ENCODE measurements at places on chromosomes 6 and 20.
A peak's percentile ranks its signal among the peaks of the same experiment; 100 is the strongest.

DNA sequence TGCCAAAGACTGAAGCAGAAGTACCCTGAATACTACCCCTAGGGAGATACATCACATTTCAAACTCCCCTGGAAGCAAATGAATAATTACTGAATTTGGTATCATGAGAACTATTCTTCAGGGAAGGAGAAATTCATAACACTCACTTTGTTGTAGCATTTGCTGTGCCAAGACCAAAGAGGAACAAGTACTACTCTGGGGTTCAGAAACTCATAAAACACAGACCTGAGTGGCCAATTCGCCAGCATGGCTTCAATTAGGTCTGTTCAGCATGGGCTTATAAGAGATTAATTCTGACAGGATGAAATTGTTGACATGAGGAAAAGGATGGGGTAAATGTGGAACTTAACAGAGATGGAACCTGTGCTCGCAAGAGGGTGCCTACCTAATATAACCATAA is 6.5 kb downstream of the ELOVL5 start:
- no peak for DNase-seq

- no peak for DNase-seq
Observed at GRCh38 chr6:31769684-31770371, 7.3 kb downstream of the VWA7 start.

- DNase-seq: peak; percentile 90
Observed at GRCh38 chr6:95087394-95088097, 489.8 kb upstream of the MANEA start.

- DNase-seq: peak; percentile 94
Observed at GRCh38 chr6:142885182-142885867, 59.7 kb downstream of the HIVEP2 start.

GRCh38 chr6:157563611-157564284 is 182.8 kb downstream of the ZDHHC14 start:
- peak; percentile 1 for DNase-seq

GRCh38 chr20:20663841-20664240 is 48.6 kb downstream of the RALGAPA2 start:
- DNase-seq: no peak

DNA sequence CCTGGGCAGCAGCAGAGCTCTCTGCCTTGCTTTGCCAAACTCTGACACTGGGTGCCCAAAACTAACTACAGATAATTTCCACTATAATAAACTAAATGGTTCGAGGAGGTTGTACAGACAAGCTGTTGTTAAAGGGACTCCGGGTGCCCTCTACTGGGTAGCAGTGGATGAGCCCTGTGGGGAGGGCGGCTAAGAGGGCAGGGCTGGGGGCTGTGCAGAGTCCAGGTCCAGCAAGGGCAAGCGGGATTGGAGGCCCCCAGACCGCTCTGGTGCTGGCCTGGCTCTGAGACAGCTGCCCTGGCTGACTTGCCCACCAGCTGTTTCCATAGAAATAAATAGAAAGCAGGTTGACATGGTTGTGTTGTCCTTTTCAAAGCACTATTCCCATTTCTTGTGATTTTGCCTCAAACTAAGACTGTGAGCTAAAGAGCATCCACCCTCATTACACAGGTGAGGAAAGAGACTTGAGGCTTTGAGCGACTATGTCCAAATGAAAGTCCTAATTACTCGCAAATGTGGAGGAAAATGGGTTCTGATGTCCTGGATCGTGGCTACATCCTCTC is 167.6 kb upstream of the CST7 start:
- no peak for DNase-seq

DNA sequence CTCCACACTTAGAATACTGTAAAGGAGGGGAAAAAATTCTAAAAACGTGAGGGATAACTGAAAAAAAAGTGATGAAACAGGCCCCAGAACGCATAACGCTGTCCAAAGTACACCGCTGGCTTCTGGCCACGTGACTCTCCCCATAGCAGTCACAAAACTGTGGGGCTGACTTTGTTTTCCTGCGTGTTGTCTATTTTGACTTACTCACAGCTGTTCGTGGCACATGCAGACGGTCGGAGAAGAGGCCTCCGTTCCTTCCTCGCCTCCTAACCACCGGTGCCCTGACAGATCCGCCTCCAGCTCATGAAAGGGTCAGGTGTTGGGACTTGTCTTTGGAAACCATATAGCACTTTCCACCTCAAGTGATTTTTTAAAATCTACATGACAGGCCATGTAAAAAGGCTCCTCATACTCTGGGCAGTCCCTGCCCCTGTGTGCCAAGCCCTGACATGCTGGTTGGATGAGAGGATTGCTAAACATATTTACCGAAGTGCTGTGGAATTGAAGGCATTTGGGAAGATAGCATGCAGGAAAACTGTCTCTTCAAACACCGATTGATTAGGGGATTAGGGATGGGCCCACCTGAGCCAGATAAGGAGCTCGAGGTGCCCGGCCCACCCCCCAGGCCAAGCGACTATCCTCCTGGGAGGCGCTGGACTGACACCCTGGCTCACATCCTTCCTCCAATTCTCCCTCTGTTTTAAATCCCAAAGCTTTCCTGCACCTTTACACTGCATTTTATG is 54.8 kb downstream of the DACT2 start:
- no peak for DNase-seq

DNA sequence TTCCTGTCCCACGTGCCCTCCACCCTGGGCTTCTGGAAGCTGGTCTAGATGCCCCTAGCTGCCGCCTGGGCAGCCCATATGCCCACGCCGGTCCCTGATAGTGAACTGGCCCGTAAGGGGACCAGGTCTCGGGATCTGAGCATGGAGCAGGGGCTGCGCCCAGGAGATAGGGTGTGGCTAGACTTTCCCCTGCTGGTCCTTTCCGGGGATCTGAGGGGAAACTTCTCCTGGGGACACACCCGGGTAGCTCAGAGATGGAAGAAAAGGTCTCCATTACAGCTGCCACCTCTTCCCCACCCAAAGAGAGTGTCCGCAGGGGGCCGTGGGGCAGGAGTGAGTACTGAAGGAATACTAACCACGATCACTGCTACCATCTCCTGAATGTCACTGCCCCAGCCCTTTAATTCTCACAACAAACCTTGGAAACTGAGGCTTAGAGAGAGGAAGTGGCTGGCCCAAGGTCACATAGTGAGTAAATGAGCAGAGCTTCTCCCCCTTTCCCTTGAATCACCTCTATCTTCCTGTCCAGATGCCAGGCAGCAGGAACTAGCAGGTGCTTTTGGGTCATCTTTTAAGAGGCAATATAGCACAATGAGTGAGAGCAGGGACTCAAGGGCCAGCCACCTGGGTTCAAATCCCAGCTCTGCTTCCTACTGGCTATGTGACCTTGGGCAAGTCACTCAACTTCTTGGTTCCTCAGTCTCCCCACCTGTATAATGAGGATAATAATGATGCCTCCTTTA is 11.8 kb upstream of the CCN5 start:
- DNase-seq: no peak

DNA sequence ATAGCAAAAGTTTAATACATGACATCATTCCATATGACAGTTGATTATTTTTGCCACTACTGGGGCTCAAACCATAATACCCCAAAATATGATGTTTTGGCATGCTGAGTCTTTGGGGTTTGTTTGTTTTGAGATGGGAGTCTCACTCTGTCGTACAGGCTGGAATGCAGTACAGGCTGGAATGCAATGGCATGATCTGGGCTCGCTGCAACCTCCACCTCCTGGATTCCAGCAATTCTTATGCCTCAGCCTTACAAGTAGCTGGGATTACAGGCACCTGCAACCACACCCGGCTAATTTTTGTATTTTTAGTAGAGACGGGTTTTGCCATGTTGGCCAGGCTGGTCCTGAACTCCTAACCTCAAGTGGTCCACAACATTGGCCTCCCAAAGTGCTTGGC is 1.3 kb upstream of the MRS2 start:
- DNase-seq: no peak

DNA sequence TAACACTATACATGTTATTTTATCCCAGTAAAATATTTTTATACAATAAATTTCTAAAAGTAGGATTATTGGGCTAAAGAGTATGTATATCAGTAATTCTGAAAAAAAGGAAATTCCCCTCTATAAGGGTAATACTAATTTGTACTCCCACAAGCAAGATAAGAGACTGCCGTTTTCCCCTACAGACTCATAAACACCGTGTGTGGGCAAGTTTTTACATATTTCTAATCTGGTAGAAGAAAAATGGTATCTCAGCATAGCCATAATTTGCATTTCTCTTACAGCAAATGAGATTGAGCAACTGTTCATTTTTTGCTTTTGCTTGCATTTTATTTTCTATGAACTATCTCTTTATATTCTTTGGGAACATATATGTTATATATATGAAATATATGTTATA is 26.0 kb upstream of the MYMX start:
- no peak for DNase-seq

DNA sequence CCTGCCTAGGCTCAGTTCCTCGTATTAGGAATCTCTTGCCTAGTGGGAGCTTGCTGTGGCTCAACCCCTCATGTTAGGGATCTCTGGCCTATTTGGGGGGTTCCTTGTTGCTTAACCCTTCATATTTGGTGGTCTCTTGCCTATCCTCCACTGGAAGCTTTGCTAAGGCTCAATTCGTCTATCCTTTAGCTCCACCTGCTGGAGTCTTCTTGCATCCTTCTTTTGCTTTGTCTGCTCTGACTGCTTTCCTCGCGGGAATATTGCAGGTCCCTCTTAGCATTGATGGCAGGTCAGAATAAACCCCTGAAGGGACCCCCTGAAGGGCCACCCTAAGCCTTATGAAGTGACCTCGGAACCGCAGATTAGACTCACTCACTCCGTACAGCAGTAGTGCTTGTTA is 203.0 kb upstream of the TBX18 start:
- DNase-seq: no peak

DNA sequence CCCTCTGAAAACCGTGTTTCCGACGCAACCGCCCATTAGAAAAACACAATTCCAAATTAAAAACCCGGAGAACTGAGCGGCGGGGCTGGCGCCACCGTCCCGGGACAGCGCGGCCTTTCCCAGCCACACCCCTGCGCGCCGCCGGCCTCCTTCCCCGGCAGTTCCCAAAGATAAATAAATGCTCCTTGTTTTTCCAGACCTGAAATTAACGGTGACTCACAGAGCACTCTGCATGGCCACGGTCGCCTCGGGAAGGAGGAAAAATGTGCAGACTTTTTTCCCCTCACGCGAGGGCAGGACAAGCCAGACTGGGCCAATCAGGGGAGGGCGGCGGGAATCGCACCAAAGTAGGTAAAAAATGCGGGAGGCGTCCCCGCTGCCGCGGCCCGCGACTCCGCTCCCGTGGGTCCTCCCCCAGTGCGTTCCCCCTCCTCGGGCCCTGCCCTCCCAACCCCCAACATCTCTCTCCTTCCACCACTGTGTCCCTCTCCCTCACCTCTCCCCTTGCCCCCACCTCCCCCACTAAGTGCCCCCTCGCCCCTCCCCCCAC is 828 bp upstream of the DSTN start:
- peak; percentile 98 for DNase-seq

DNA sequence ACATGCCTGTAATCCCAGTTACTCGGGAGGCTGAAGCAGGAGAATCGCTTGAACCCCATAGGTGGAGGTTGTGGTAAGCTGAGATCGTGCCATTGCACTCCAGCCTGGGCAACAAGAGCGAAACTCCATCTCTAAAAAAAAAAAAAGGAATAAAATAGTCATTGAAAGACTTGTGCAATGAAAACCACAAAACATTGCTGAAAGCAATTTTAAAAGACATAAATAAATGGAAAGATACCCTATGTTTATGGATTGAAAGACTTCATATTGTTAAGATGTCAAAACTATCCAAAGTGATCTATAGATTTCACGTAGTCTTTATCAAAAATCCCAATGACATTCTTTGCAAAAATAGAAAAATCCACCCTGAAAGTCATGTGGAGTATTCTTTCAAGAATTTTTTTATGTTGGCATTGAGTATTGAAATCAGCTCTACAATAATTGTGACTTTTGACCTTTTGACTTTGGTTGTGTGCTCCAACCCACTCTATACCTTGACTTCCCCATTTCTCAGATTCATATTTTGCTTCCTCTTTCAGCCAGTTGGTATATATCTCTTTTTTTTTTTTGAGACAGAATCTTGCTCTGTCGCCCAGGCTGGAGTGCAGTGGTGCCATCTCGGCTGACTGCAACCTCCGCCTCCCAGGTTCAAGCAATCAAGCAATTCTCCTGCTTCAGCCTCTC is 45.5 kb upstream of the SLC23A2 start:
- no peak for DNase-seq

DNA sequence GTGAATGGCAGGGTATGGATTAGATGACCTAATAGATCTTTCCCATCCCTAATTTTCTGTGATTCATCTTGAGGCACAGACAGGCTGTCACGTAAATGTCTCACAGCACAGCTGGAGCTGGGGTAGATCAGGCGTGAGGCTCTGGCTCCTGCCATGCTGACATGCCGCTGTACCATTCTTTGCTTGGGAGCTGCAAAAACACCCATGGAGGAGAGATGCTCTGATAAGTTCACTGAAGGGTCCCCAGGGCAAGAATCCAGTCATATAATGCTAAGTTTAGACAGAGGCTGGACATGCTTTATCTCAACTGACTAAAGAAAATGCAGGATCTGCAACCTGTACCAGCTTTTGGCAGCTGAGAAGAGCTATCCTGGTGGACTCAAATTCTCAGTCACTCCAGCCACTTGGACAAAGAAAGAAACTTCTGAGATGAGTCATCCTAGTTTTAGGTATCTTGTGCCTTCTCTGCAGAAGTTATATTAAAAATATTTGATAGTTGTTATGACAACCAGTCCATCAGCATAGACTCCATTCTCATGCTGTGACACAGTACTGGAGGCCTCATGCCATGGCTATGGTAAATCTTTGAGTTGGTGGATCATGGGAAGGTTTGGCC is 185.1 kb upstream of the RAB32 start:
- no peak for DNase-seq

DNA sequence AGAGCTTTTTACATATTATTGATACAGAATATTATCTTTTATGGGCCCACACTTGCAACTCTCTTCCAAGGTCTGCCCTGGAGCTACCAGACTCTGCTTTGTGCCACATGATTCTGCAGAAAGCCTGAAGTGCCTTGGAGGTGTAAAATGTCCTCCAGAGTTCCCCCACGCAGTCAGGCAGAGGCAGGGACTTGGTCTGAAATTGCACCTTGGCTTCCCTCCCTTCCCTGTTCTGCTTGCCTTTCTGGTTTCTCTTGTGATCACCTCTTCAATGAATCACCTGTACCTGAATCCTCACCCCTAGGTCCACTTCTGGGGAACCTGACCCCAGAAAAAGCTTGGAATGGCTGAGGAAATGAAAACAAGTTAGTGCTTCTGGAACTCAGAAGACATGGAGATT is 43.0 kb upstream of the TGM2 start:
- DNase-seq: no peak
